ENCODE measurements at places on chromosomes 11 and 22.

DNA sequence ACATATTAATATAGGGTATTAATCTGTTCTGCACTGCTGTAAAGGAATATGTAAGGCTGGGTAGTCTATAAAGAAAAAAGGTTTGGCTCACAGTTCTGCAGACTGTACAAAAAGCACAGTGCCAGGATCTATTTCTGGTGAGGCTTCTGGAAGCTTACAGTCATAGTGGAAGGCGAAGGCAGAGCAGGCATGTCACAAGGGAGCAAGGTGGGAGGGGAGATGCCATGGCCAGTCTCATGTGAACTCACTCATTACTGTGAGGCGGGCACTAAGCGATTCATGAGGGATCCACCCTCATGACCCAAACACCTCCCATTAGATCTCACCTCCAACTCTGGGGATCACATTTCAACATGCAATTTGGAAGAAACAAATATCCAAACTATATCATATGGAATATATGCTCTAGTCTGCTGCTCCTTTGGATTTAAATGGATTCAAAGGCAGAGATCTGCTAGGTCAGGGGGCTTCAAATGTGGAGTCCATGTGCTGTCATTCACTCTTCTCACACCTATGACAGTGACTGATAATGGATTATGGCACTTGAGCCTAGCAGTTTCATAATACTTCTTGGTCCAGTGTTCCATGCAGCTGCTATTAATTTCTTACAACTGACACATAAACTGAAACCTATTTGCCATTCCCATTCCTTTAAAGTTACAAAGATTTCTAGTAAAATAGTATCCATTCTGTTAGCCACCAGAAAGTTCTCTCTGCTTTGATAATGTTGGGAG lies 146.0 kb downstream of the ATG16L2 start:
- H3K4me3 ChIP-seq, result no peak overlapping the region
- no peaks in the 10 kb centered on the region for H3K4me1 ChIP-seq
- H3K36me3 ChIP-seq, result no peaks in the 10 kb centered on the region
- no peak for DNase-seq

GRCh38 chr11:11898648-11899047 lies 56.9 kb downstream of the USP47 start:
- no peak overlapping the region for H3K4me3 ChIP-seq
- no peak overlapping the region for H3K27ac ChIP-seq
- H3K27me3 ChIP-seq, result no peaks in the 10 kb centered on the region
- H3K4me1 ChIP-seq, result no peaks in the 10 kb centered on the region
- no peak for DNase-seq

- no peaks in the 10 kb centered on the region for H3K36me3 ChIP-seq
- H3K27me3 ChIP-seq, result no peaks in the 10 kb centered on the region
- no peak overlapping the region for H3K27ac ChIP-seq
- no peak overlapping the region for H3K4me3 ChIP-seq
- no peak for DNase-seq
- H3K4me1 ChIP-seq, result no peaks in the 10 kb centered on the region
Observed at GRCh38 chr22:41015003-41015402, 63.8 kb downstream of the RBX1 start.

- no peak overlapping the region for H3K4me3 ChIP-seq
- no peak overlapping the region for H3K27ac ChIP-seq
- H3K4me1 ChIP-seq, result no peaks in the 10 kb centered on the region
Observed at GRCh38 chr11:107221748-107222285, 203.5 kb upstream of the GUCY1A2 start.

DNA sequence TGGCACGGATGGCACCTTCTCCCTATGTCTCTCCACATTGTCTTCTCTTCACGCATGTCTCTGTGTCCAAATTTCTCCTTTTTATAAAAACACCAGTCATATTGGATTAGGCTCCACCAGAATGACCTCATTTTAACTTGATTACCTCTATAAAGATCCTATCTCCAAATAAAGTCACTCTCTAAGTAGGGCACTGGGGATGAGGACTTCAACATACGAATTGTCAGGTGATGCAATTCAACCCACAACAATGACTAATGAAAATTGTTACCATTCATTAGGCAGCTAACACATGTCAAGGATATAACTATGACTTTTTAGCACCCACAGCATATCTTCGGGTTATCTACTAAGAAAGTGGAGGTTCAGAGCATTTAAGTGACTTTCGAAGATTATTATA lies 55.5 kb upstream of the USP47 start:
- DNase-seq, result no peak
- no peaks in the 10 kb centered on the region for H3K4me1 ChIP-seq
- H3K36me3 ChIP-seq, result no peaks in the 10 kb centered on the region

DNA sequence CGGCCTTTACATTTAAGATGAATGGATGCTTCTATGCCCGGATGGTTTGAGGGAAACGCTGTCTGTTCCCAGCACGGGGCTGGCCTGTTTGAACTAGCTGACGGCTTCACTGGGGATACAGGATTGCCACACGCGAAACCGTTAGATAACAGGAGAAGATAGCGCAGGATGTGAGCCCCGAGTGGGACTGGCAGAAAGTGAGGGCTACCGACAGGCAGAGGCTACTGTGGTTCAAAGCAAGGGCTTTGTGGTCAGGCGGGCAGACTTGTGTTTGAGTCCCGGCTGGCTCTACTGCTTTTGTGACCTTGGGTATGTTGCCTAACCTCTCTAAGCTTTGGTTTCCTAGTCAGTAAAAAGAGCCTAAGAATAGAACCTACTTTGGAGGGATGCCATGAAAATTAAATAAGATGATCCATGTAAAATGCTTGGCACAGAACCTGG lies 2.8 kb upstream of the OAF start:
- no peaks in the 10 kb centered on the region for H3K36me3 ChIP-seq
- H3K4me3 ChIP-seq, result no peak overlapping the region
- H3K27me3 ChIP-seq, result no peaks in the 10 kb centered on the region

GRCh38 chr11:107018219-107018901 lies at the start of gene GUCY1A2:
GUCY1A2 (minus strand) TSS chr11:107018476; CDS start chr11:107018055, 421 bp downstream.
- H3K36me3 ChIP-seq, result no peaks in the 10 kb centered on the region
- peaks cover 10% of the 10 kb centered on the region for H3K27me3 ChIP-seq
- DNase-seq, result peak; percentile 43
- H3K4me3 ChIP-seq, result peak within 1 kb of the TSS; percentile 8

- H3K27me3 ChIP-seq, result no peaks in the 10 kb centered on the region
- H3K4me3 ChIP-seq, result no peak overlapping the region
- DNase-seq, result no peak
- H3K36me3 ChIP-seq, result no peaks in the 10 kb centered on the region
- H3K27ac ChIP-seq, result no peak overlapping the region
Observed at GRCh38 chr11:65141896-65142494, 7.7 kb upstream of the SYVN1 start.

DNA sequence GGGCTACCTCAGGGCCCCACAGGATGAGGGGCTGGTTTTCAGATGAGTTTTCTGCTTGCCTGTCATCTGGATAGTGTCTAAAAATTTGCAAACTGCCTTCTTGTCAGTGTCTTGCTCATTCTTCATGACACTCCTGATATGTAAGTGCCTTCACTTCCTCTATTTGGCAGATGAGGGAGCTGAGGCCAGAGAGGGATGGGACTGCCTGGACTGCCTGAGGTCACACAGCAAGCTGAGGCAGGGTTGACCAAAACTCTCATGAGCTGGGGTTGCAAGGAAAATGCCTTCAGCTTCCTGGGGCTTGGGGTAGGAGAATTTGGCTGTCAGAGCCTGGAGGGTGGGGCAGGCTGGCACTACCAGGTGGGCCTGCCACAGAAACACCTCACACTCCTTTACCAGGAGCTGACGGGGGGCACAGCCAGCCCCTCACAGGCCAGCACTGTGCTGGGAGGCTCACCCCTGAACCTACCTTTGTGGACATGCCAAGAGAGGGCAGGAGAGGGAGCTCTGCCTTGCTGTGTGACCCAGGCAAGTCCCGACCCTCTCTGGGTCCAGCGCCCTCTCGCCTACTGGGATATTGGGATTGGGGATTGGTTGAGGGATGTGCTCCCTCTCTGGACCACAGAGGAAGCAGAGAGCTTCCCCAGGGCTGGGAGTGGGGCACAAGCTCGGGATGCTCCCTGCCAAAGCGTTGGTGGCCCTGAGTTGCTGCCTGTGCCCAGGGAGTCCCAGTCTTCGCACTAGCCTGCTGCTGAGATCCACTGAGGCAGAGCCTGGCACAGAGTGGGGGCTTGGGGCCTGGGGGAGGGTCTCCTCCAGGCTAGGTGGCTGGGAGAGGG lies 1.9 kb upstream of the P2RY6 start:
- H3K4me1 ChIP-seq, result peaks cover 11% of the 10 kb centered on the region
- H3K27me3 ChIP-seq, result no peaks in the 10 kb centered on the region
- H3K36me3 ChIP-seq, result no peaks in the 10 kb centered on the region

DNA sequence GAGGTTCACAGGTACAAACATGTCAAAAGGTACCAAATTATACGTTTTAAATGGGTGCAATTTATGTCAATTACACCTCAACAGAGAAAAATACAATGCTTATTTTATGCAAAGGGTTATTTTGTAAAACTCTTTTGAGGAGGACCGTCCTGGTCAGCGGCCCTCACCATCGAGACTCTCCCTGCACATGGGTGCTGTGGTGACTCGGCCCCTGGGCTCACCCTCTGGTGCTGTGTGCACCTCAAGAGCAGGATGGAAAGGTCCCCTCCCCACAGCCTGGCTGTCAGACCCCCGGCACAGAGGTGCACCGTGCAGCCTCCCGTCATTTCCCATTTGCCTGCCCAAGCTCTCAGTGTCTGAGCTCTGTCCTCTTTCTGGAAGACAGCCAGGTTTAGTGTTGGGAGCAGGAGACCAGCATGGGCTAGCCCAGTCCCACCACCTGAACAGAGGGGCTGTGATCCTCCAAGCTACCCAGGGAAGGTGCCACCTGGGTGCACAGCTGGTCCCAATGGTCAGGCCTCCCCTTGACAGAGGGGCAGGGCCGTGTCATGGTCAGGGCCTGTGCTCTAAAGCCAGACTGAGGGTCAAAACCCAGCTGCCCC lies 41.8 kb upstream of the PRODH start:
- no peak overlapping the region for H3K27ac ChIP-seq
- H3K27me3 ChIP-seq, result no peaks in the 10 kb centered on the region
- no peak for DNase-seq

- DNase-seq, result no peak
- no peaks in the 10 kb centered on the region for H3K4me1 ChIP-seq
- H3K36me3 ChIP-seq, result no peaks in the 10 kb centered on the region
- peak overlapping the region; percentile 15 for H3K27ac ChIP-seq
Observed at GRCh38 chr11:128455766-128456165, 131.6 kb downstream of the ETS1 start.

GRCh38 chr11:21896216-21896615 lies 296.7 kb upstream of the ANO5 start:
- no peaks in the 10 kb centered on the region for H3K4me1 ChIP-seq
- H3K4me3 ChIP-seq, result no peak overlapping the region
- H3K36me3 ChIP-seq, result no peaks in the 10 kb centered on the region

DNA sequence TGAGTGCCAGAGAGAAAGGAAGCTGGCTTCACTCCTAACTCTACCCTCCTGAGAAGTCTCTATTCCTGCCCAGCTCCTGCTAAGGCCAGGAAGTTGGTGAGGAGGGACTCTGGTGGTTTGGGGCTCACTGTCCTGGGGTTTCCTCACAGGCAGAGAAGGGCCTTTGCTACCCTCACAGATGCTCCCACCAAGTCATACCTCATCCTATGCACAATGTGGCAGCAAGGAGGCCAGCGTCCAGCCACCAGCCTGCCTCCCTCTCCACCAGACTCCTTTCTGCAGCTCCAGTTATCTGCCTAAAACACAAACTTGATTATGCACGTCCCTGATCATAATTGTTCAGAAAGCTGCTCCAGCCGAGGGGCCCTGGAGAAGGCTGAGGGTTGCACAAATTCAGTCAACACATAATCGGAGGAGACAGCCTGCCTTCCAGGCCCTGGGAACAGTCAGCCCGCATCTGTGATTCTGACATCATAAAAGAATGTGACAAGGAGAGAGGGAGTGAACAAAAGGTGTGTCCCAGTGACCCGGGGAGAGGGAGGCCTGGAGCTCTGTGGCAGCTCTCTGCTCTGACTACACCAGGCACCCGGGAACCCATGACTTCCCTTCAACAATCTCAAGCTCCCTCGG lies 28.8 kb downstream of the DKK3 start:
- peaks cover 2% of the 10 kb centered on the region for H3K4me1 ChIP-seq
- no peak for DNase-seq
- H3K4me3 ChIP-seq, result no peak overlapping the region
- no peak overlapping the region for H3K27ac ChIP-seq

- no peak overlapping the region for H3K27ac ChIP-seq
- no peaks in the 10 kb centered on the region for H3K4me1 ChIP-seq
- H3K27me3 ChIP-seq, result no peaks in the 10 kb centered on the region
- no peak for DNase-seq
- H3K4me3 ChIP-seq, result no peak overlapping the region
Observed at GRCh38 chr11:95762534-95762933, 27.0 kb downstream of the FAM76B start.

DNA sequence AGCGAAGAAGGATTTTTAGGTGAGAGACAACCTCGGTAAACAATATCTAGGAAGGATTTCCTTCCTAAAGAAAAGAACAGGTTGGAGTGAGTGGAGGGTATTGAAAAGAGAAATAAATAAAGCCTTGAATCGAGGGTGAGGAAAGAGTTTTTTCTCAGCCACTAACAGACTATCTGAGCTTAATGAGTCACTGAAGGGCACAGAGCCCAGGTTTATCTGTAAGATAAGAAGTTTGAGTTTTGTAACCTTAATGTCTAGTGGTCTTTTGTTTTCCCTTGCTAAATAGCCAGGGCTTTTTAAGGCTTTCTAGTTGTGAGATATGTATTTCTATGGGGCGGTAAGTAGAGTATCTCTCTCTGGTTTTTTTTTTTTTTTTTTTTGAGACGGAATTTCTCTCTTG lies 394.5 kb upstream of the KIRREL3 start:
- H3K27me3 ChIP-seq, result no peaks in the 10 kb centered on the region
- H3K27ac ChIP-seq, result no peak overlapping the region
- no peaks in the 10 kb centered on the region for H3K36me3 ChIP-seq
- H3K4me1 ChIP-seq, result no peaks in the 10 kb centered on the region

DNA sequence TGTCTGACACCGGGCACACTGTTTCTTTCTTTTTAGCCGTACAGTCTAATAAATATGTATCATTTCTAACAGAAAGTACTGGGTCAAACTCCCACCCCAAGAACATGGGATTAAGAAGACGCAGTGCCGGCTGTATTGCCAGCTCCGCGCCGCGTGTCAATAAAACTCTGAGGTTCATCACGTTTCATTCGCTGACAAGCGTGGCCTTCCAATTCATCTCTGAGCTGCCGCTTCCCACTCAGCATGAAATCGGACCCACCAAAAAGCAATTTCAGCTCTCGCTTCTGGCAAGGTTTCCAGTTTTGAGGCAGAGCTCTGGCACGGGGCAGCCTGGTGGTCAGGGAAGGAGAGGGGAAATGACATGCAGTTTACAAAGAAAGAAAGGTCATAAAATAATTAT lies 819.8 kb downstream of the OPCML start:
- H3K27me3 ChIP-seq, result no peaks in the 10 kb centered on the region
- no peaks in the 10 kb centered on the region for H3K4me1 ChIP-seq
- H3K4me3 ChIP-seq, result no peak overlapping the region
- no peaks in the 10 kb centered on the region for H3K36me3 ChIP-seq

GRCh38 chr11:22786475-22786874 lies 43.1 kb downstream of the SVIP start:
- no peak overlapping the region for H3K27ac ChIP-seq
- H3K4me1 ChIP-seq, result no peaks in the 10 kb centered on the region

GRCh38 chr11:33035011-33035410 lies 4.4 kb upstream of the TCP11L1 start:
- no peaks in the 10 kb centered on the region for H3K36me3 ChIP-seq
- no peaks in the 10 kb centered on the region for H3K27me3 ChIP-seq
- peak overlapping the region; percentile 19 for H3K4me3 ChIP-seq
- H3K27ac ChIP-seq, result no peak overlapping the region
- no peak for DNase-seq

Measured in Peyer's patch (tissue), 4 donors.